KG1 (cell line): ENCODE measurements at places on chromosomes 11 and 22.

GRCh38 chr22:40480996-40481395, 110.6 kb downstream of the SGSM3 start:
- no peak for DNase-seq

DNA sequence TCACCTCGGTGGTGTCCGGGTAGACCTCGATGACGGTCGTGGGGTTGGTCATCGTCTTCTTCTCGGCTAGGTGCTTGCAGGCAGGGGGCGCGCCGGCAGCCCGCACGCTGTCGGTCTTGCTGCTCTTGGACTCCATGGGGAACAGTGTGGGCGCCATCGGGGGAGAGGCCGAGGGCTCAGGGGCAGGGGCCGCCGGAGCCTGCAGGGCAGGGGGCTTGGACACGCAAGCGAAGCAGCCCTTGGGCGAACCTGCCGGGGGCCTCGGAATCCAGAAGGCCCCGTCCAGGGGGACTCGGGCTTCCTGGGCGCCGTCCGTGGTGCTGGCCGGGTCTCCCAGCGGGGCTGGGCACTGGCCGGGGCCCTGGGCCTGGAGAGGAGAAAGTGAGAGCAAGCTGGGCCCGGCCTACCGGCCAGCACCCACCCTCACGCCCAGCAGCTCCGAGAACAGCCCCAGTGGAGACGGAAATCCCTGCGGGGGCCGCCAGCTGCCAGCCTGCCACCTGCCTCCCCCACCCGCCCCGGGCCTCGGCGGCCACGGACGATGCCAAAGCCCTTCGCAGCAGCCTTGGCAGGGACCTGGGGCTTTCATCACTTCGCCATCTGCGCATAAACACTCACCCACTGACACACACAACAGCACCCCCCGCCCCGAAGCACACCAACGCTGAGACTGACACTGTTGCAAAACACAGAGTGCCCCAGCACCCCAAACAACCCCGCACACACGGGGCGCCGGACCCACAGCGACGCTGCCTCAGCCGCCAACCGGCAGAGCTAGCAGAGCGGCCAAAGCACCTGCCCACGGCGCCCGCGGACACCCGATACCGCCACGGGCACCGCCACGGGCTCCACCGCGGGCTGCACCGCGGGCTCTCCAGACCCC, 2.4 kb downstream of the IFITM10 start:
- no peak for DNase-seq

GRCh38 chr11:67545280-67545679, 22.0 kb upstream of the CABP2 start:
- DNase-seq: no peak

GRCh38 chr11:97143463-97143862, 753.6 kb downstream of the JRKL start:
- no peak for DNase-seq

DNA sequence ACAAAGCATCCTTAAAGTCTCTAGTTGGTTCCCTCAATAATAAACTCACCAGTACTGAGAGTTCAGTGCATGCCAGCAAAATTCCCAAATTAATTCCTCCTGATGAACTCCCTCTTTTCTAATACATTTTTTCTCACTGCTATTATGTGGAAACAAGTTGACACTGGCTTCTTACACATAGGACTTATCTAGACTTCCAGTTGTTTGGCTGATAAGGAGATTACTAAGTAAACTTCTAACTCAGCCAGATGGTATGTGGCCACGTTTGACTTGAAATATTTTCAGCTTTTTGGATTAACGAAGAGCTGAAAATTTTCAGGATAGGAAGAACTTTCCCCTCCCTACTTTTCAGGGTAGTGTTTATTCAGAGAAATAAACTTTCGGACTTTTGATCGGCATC, 1154.2 kb upstream of the TENM4 start:
- DNase-seq: no peak
